ENCODE measurements at places on chromosomes 12 and 14.

DNA sequence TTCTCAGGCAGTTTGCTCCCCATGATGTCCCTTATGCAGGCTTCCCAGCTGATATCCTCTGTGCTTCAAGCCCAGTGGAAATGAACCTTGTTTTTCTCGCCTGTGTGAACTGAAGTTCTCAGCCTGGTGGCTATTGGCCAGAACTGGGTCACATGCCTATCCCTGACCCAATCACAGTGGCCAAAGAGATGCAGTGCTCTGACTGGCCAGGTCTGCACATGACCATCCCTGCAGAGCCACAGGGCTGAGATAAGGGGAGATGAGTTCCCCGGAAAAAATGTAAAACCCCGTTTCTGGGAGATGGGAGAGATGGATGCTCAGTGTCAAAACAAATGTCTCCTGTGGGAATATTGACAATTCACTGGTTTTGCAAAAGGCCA, 34.7 kb upstream of the FZD10 start:
- peak; percentile 60 for DNase-seq

GRCh38 chr12:121961195-121961879, 42.9 kb downstream of the CFAP251 start:
- no peak for DNase-seq

DNA sequence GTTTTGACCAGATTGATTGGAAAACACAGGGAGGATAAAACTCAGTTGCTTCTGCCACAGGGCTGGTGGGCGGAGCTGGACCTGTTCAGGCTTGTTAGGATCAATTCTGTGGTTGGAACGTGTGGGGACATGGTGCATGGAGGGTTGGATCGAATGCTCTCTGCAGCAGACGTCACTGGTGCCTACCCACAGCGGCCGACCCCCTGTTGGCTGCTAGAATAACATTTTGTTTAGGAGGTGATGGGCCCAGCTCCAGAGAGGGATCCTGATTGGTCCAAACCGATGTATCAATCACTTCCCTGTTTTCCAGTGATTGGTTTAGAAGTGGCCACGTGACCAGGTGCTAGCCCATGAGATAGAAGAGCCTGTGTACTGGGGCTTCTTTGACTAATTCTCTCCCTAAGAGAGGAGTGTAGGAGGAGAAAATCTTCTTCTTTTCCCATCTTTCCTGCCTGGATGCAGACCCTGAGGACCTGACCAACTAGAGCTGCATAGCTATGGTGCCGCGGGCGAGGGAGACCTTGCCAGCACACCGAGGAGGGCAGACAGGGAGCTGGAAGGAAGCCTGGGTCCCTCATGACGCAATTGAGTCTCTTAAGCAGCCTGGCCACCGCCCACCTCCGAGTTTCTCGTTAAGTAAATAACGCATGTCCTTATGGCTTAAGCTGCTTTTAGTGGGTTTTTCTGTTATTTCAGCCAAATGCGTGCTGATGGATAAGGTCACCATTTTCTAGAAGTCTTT, 163.5 kb downstream of the AACS start:
- no peak for DNase-seq

GRCh38 chr14:64549791-64550620, at the start of gene PPP1R36:
Gene PPP1R36 (plus strand): TSS chr14:64549961. CDS start chr14:64549998, 37 bp downstream.
- peak; percentile 53 for DNase-seq

GRCh38 chr14:96464136-96464535, 38.0 kb upstream of the PAPOLA start:
- no peak for DNase-seq

DNA sequence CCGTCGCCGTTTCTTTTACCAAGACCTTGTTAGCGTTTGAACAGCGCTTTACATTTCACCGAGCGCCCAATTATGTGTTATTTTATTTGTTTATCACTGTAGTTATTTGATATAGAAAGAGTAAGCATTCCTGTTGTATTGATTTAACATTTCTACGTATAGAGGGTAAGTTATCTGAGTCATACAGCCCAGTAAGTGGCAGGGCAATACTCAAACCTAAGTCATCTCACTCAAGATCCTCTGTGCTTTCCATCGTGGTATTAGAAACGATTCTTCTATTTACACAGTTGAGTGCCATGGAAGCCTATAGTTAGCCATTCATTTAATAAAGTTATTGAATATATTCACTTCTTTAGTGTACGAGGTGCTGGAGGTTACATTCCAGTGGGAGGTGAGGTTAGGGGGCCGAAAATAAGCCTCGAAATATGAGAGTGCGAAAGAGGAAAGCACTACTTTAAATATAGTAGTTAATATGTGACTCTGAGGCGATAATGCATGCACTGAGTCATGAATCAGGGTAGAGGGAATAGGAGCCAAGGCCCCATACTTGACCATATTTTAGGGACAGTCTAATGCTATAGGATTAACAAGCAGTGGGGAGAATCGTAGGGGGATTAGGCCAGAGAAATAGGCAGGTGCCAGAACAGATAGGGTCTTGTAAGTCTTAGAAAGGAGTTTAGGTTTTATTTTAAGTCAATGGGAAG, 629 bp downstream of the RAD51AP1 start:
- DNase-seq = no peak

- no peak for DNase-seq
Measured at GRCh38 chr12:54393743-54394142, 9.2 kb upstream of the ZNF385A start.

DNA sequence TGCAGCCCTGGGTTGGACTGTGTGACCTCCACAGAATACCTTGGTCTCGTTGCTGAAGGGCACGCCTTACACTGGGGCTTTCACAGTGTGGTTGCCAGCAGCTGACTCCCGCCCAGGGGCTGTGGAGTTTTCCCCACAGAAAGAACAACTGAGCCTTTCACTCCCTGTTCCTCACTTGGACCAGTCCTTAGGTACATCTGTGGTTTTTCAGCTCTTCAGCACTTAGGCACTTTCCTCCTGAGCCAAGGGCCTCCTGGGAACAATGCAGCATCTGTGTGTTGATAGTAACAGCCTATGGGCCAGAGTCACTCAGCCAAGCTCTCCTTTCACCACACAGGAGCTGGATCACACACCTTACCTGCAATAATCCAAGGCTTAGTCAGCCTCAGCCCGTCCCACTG, 25.0 kb downstream of the ERP27 start:
- DNase-seq = peak; percentile 49

- no peak for DNase-seq
Measured at GRCh38 chr14:81341781-81342180, 58.3 kb downstream of the STON2 start.

- peak; percentile 33 for DNase-seq
Measured at GRCh38 chr12:130552483-130552996, 163.6 kb downstream of the RIMBP2 start.

Data from tongue (tissue), 3 donors.